ENCODE measurements at places on chromosomes 6 and 20.
A peak's percentile ranks its signal among the peaks of the same experiment; 100 is the strongest.

GRCh38 chr6:70474751-70475150 is 61.4 kb downstream of the FAM135A start:
- no peak for DNase-seq

GRCh38 chr6:139030228-139030963 is 1.9 kb downstream of the ABRACL start:
- DNase-seq: peak; percentile 77

GRCh38 chr6:159461266-159461665 is 231.8 kb downstream of the SOD2 start:
- DNase-seq: no peak

- peak; percentile 61 for DNase-seq
Measured at GRCh38 chr6:113447088-113447831, 409.9 kb upstream of the MARCKS start.

- DNase-seq: no peak
Measured at GRCh38 chr6:108739496-108740330, 108.5 kb upstream of the ARMC2 start.

DNA sequence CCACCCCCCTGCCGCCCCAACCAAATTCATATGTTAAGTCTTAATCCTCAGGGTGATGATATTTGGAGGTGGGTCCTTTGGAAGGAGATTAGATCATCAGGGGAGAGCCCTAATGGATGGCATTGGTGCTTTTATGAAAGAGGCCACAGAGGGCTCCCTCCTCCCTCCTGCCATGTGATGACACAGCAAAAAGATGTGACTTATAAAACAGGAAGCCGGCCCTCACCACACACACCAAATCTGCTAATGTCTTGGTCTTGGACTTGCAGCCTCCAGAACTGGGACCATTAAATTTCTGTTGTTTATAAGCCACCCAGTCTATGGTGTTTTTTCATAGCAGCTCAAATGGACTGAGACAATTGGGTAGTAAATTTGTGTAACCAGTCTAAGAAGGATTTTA is 176.3 kb downstream of the ADGRG6 start:
- DNase-seq: peak; percentile 66

GRCh38 chr6:37507690-37508421 is 8.2 kb upstream of the CCDC167 start:
- no peak for DNase-seq

DNA sequence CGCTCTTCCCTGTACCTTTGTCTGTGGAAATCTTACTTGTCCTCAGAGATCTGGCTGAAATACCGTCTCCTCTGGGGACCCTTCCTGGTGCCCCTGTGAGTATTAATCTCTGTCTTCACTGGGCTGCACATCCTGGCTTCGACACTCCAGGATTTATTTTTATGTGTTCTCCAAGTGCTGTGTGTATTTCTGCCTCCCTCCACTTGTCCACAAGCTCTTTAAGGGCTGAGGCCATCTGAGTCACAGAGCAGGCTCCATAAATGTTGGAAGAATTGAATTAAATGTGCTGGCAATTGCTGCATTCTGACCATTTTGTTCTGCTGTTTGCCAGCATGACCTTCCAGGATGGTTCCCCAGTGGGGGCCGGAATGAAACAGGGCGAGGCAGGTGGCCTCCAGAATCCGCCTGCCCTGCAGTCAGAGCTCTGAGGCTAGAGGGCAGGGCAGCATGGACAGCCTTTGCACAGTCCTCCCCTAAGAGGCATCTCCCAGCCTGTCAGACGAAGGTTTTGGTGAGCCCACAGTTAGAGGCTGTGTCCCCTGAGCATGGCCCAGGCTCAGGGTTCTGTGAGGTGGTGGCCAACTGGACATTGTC is 105.8 kb downstream of the DLGAP4 start:
- no peak for DNase-seq

- DNase-seq: no peak
Measured at GRCh38 chr20:38125157-38126056, 39.7 kb downstream of the TGM2 start.

- no peak for DNase-seq
Measured at GRCh38 chr6:26383624-26384417, 913 bp downstream of the BTN2A2 start.

GRCh38 chr20:50679753-50680104 is 11.6 kb downstream of the RIPOR3 start:
- DNase-seq: no peak

GRCh38 chr6:69790629-69791028 is 6.2 kb downstream of the LMBRD1 start:
- DNase-seq: no peak

GRCh38 chr6:4463236-4463635 is 313.0 kb upstream of the CDYL start:
- no peak for DNase-seq

DNA sequence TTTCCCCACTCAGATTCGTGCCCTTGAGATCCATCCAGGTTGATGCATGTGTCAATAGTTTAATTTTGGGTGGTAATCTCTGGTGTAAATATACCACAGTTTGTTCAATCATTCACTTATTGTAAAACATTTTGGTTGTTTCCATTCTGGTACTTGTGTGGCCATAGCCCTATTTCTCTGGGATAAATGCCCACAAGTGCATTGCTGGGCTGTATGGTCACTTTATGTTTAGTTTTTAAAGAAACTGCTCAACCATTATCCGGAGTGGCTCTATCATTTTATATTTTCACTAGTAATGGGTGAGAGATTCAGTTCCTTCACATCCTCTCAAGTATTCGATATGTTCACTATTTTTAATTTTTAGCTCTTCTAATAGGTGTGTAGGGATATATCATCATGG is 60.7 kb upstream of the RNF24 start:
- no peak for DNase-seq

DNA sequence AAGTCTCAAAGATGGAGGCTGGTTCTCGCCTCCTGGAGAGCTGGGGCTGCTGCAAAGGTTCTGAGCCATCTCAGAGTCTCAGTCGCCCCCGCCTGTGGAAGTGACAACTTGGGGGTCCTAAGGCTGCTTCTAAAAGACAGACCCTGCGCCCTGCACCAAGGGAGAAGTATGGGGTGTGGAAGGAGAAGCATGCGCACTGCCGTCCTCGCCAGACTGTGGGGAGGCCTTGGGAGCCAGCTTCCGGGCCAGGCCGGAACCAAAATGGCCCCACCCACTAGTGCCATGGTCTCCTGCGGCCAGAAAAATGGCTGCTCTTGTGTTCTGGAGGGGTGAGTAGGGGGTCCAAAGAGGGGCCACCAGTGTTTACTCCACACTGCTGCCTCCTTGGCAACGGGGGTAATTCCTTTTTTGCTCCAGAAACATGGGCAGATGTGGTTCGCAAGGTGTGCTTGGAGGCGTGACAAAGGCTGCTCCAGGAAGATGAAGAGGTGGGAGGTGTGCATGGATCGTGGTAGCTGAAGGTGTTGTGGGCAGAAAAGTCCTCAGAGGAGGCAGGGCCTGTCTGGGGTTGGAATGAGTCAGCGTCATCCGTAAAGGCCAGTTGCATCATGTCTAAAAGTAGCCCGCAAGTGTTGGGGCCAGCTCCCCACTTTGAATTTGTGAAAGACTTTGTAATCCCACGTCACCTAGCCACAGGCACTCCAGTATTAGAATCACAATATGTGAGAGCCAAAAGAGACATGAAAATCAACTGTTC is 329.8 kb upstream of the SOX4 start:
- no peak for DNase-seq

- DNase-seq: no peak
Measured at GRCh38 chr6:32960563-32960962, 7.7 kb upstream of the HLA-DMA start.

DNA sequence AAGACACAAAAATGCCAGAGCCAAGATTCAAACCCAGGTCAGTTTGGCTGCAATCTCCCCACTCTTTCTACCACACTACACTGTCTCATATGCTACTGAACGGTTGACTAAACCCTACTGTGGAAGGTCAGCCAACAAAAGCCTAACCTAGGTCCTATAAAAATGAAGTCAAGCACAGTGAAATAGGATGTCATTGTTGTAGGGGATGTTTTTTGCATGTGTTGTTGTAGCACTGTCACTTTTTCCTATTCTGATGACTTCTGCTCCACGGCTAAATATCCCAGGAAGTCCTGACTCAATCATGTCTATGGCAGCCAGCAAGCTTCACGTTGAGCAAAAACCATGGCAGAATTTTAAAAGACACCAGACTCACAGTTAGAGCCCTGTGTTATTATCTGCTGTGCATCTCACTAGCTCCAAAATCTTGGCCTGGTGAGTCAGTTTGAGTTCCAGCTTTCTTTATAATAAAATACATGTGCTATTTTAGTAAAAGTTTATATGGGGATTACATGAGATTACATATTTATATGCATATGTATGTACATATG is 322.1 kb upstream of the NT5E start:
- DNase-seq: no peak

GRCh38 chr6:120202878-120203277 is 853.3 kb upstream of the MAN1A1 start:
- no peak for DNase-seq

DNA sequence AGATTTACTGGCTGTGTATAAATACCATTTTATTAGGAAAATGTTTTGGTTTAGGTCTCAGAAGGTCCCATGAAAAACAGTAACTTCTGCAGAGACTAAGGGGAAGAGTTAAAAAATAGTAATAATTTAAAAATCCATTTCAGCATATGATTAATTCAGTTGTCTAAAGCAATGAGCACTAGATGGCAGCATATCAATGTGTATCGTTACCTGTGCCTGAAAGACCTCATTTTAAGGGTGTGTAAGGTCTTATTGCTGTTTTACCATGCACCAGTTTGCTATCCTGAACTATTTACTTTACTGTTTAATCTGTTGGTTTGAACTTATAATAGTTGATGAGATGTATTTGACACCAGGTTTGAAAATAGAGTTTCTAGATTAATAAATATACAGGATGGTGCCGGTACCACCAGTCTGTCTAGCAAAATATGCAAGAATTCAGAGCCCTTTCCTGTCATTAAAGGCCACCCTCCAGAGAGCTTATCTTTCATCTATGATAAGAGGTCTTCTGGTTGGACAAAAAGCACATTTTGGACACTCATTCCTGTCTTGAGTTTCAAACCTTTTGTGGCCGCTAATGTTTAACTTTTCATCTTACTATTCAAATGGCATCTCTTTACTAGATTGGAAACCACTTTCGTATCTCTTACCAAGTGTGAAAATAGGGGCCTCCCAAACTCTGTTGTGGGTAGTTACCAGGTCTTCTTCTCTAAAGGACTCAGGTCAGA is 8.9 kb upstream of the AHI1 start:
- peak; percentile 63 for DNase-seq

GRCh38 chr6:958488-958887 is 265.5 kb upstream of the EXOC2 start:
- DNase-seq: no peak

DNA sequence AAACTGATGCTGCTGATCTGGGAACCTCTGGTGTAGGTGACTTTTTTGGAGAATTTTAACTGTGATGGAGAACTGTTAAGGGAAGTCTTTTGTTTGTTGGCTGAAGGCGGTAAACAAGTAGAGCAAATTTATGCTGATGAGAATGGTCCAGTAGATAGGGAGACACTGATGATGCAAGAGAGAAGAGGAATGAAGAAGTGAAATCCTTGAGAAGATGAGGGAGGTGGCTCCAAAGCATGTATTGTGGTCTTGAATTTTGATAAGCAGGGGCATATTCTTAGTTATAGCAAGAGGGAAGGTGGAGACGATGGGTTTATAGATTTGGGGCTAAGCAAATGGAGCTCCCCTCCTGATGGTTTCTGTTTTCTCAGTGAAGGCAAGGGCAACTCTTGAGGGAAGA is 22.0 kb downstream of the MAPK14 start:
- no peak for DNase-seq

- peak; percentile 70 for DNase-seq
Measured at GRCh38 chr20:33915726-33916331, 77.9 kb upstream of the RALY start.

GRCh38 chr20:56766528-56766927 is 137.4 kb downstream of the TFAP2C start:
- DNase-seq: no peak

DNA sequence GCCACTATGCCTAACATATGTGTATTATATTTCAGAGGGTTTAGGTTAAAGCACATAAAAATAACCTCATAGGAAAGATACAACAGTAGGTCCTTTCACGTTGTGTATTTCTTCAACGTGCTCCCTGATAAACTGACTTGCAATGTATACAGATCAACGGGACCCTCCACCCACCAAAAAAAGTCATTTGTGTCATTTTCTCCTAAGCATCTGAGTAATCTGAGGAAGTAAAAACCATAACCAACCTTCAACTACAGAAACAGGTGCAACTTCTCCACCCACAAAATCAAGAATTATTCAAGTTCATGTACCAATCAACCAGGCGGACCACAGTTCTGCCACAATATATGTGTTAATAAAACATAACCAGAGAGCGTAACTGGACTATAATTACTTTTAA is 54.9 kb upstream of the NHSL1 start:
- no peak for DNase-seq

- peak; percentile 92 for DNase-seq
Measured at GRCh38 chr6:144150710-144151657, 667 bp downstream of the STX11 start.

Measured in suppressor macrophage (primary cell).